HS-27A (cell line): ENCODE measurements at places on chromosomes 7 and 10.

GRCh38 chr10:87600581-87600980 lies 59.1 kb upstream of the PAPSS2 start:
- no peak for DNase-seq

- no peak for DNase-seq
Observed at GRCh38 chr10:120260456-120260855, 196.6 kb upstream of the PLPP4 start.

GRCh38 chr10:458421-458851 lies 231.0 kb downstream of the DIP2C start:
- DNase-seq: no peak

DNA sequence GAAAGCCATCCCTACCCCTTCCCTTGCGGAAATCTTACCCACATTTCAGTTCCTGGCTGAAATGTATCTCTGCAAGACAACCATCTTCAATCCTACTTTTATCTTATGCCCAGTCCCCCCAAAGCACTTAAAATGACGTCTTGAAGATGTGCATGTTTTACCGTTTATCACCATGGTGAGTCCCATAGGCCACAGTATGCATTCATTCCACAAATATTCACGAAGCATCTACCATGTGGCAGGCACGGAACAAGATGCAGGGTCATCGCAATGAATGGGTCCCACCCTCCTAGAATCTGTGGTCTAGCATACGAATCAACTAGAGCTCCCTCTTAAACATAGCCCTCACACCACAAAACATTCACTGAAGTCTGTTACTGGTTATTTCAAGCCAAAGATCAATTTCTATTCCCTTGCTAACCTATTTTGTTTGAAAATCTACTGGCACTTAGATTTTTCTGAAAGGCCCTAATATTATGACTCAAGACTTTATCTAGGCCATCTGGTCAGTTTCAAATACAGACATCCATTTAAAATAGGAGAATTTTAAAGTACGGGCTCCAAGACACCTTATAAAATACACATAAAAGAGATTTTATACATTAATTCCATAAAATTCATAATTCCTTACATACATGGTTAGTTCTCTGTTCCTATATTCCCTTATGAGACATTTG lies 99.4 kb downstream of the PARD3 start:
- DNase-seq: no peak

- no peak for DNase-seq
Observed at GRCh38 chr10:90993340-90993739, 72.5 kb upstream of the ANKRD1 start.

- DNase-seq: no peak
Observed at GRCh38 chr7:128266529-128266882, 25.4 kb downstream of the LEP start.

- DNase-seq: no peak
Observed at GRCh38 chr10:104521901-104522694, 119.0 kb upstream of the SORCS3 start.

GRCh38 chr10:121311812-121312443 lies 286.3 kb downstream of the FGFR2 start:
- no peak for DNase-seq

DNA sequence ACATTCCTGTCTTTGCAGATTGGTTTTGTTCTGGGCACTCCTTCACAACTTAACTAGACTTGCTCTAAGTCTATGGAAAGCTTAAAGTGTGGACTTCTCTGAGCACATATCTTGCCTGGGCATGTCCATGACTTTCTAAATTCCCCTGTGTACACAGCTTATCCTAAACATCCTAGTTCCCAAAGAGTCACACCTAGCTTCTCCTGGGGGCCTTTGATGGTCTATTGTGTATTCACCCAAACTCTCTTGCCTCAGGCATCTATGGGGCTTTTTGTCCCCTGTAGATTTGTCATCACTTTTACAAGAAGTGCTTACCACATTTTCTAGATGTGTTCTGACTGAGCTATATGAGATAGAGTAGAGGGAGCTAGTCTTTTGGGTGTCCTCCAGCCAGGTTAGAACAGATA lies 12.2 kb upstream of the ZNF488 start:
- no peak for DNase-seq

DNA sequence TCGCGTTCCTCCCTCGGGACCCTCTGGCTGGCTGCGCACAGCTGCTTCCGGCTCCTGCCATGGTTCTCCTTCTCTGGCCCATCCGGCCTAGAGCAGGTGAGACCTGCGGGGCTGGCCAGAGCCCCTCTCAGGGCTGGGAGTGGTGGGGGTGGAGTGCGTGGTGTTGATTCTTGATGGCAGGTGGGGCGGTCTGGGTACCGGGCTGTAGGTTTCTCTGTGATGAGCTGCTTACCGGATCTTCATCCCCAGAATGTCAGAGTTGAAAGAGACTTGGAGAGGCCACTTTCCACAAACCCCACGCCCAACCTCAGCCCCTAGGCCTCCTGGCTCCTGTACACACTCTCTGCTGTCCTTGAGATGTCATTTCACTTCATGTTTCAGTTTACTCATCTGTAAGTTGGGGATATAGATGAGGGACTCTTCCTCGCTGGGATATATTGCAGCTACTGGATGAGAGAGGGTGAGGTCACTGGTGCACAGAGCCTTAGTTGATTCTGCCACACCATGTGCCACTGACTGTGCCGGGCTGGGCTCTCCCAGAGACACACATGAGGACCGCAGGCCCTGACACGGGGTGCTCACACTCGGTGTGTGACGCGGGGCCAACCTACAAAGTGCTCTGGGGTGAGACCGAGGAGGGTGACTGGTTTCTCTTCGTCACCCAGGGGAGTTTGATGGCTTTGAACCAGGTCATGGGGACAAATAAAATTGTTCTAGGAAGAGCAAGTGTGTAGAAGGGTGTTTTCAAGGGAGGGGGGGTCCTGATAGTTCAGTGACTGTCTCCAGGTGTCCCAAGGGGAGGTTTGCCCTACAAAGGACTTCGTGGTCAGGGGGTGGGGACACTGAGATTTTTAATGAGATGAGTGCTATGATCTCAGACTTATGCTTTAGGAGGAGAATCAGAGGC lies 29.5 kb downstream of the ZNF775 start:
- no peak for DNase-seq

DNA sequence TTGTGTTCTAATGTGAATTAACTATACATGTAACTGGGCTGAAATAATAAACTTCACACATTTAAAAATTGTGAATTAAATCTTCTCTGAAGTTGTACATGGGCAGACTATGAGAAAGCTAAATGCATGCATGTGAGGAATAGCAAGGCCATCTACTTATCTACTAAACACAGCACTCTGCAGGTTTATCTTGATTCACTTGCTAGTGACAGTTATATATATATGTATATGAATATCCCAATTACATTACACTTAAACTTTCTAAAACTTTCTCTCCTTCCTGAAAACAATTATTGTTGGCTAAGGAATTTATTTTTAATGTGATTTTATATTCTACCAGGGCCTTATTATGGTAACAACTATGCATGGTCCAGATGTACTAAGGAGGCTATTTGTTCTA lies 5.1 kb upstream of the SP4 start:
- no peak for DNase-seq

- no peak for DNase-seq
Observed at GRCh38 chr10:24518411-24518810, 205.3 kb downstream of the ARHGAP21 start.

GRCh38 chr10:101950213-101950612 lies 105.8 kb downstream of the ARMH3 start:
- no peak for DNase-seq

- no peak for DNase-seq
Observed at GRCh38 chr7:6092953-6093354, 61.8 kb downstream of the ANKRD61 start.

GRCh38 chr7:101804088-101804963 lies 13.1 kb upstream of the CUX1 start:
- DNase-seq: no peak
